ENCODE measurements at places on chromosomes 7 and 10. TPM values are rescaled to one million over a fixed set of nuclear protein-coding genes. Genes with fewer than 3 reads are reported as not detected.

DNA sequence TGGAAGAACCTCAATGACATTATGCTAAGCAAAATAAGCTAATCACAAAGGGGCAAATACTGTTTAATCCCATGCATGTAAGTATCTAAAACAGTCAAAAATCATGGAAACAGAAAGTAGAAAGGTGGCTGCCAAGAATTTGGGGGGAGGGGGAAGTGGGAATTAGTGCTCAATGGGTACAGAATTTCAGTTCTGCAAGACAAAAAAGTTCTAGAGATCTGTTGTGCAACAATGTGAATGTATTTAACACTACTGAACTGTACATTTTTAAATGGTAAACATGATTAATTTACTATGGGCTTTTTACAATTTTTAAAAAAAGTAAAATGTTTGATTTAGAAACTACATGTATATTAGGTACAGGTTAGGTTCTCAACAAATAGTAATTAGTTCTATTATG, 11.9 kb downstream of the EZH2 start:
- DNase-seq, result no peak

MSMB gene
- not detected for total RNA-seq

GRCh38 chr7:98265841-98266271, 13.8 kb upstream of the TECPR1 start:
- DNase-seq, result no peak

- DNase-seq, result no peak
Observed at GRCh38 chr7:140476698-140477261, 2.5 kb downstream of the MKRN1 start.

DNA sequence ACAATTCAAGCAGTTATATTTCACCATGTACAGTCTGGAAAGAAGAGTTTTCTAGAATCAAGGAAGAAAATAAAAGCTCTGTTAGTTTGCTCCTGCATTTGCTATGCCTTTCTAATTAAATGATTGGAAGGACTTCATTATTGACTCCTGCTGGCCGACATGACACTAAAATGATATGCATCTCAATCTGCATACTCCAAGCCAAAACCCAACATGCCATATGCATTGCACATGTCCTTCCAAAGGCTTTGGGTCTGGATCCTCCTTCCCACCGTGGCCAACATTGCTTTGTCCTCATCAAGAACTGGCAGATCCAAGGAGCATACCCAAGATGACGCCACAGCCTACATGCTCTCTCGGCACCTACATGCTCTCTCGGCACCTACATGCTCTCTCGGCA, 46.5 kb downstream of the PAXIP1 start:
- no peak for DNase-seq

DNA sequence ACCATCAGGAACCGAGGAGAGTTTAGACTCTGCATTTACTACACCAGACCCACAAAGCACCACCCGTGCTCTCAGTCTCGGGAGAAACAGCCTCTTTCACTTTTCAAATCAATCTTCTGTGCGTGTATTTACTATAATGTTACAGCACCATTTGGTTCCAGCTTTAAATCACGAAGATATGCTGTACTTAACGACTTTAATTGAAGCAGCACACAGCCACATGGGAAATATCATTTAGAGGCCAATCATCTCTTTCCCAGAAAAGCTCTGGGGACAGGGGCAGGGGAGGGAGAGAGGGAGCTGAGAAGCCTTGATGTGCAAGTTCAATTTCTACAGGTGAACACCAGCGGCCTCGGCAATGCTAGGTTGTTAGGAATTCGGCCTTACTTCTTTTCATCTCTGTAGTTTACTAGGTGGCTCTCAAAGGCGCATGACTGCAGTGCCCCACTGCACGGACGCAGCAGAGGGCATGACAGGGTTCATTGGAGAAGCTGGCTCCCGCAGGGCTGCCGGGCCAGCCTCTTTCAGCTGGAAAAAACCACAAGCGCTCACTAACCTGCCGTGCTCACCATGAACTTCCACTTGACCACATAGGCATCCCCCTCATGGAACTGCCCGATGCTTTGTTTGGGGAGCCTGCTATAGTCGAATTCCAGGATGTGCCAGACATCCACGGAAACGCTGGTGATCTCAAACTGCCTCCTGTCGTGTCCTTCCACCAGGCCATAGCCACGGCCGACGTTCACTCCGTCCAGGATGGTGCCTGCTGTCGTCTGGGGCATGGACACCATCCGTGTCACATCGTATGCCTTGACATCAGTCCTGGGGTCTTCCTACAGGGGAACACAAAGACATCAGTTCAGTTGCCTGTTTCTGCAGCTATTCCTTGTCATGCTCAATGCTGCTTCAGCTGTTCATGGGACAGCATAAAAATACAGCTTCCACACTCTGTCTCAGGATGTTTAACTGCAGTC, 154.5 kb downstream of the SVIL start:
- DNase-seq, result no peak

HOXA1 gene
- total RNA-seq, result 0.26 TPM

DNA sequence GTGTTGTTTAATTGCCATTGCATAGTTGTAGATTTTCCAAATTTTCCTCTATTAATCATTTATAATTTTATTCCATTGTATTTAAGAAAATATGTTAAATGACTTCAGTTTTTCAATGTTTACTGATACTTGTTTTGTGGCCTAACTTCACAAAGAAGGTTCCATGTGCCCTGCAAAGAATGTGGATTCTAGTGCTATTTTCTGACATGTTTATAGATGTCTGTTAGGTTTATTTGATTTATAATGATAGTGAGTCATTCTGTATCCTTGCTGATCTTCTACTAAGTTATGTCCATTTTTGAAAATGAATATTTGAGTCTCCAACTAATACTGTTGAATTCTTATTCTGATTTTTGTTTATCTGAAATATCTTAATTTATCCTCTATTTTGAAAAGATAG, 369.0 kb downstream of the MAGI2 start:
- DNase-seq, result no peak

- DNase-seq, result no peak
Observed at GRCh38 chr7:97024209-97025129, at the start of gene DLX5. Gene DLX5 (minus strand): TSS chr7:97024831. CDS start chr7:97024623, 208 bp downstream.

SH2D4B gene
- not detected for total RNA-seq

DNA sequence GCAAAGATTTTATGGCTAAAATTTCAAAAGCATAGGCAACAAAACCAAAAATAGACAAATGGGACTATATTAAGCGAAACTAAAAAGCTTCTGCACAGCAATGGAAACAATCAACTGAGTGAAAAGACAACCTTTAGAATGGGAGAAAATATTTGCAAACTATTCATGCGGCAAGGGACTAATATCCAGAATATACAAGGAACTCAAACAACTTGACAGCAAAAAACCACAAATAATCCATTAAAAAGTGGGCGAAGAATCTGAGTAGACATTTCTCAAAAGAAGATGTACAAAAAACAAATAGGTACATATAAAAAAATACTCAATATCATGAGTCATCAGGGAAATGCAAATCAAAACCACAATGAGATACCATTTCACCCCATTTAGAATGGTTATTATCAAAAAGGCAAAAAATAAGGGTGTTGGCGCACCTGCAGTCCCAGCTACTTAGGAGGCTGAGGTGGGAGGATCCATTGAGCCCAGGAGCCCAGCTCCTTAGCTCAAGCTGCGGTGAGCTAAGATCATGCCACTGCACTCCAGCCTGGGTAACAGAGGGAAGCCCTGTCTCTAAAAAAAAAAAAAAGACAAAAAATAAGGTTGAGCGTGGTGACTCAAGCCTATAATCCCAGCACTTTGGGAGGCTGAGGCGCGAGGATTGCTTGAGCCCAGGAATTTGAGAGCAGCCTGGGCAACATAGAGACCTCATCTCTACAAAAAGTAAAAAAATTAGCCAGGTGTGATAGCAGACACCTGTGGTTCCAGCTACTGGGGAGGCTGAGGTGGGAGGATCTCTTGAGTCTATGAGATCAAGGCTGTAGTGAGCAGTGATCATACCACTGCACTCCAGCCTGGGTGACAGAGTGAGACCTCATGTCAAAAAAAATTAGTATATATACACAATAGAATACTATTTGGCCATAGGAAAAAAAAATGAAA, 4.2 kb upstream of the CCM2 start:
- no peak for DNase-seq

GRCh38 chr7:42192851-42193461, 44.1 kb downstream of the GLI3 start:
- DNase-seq, result no peak

GRCh38 chr10:118590334-118590733, 5.1 kb downstream of the PRLHR start:
- DNase-seq, result peak; percentile 43

- DNase-seq, result no peak
Observed at GRCh38 chr10:49627644-49628247, 13.9 kb downstream of the CHAT start.

- no peak for DNase-seq
Observed at GRCh38 chr7:138097064-138097741, 20.9 kb downstream of the AKR1D1 start.

GRCh38 chr7:92276460-92276864, 30.7 kb downstream of the ANKIB1 start:
- DNase-seq, result no peak

LYZL1 gene
- not detected for total RNA-seq

GRCh38 chr7:30925913-30926312, 14.3 kb downstream of the AQP1 start:
- DNase-seq, result no peak

DNA sequence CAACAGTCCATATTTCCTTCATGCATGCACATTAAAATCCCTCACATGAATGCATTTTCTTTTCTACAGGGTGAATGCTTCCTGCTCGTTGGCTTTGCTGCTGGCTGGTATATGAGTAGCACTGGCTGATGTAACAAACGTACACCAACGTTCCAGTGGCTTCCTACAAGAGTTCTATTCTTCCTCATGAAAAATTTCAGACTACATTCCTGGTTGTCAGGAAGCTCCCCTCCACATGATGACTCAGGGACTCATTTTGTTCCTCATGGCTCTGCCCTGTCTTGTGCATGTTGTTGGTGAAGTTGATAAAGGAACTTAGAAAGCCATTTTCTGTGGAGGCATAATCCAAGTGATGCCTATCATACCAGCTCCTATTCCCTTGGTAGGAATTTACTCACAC, 470.7 kb upstream of the KLF6 start:
- DNase-seq, result no peak

GRCh38 chr10:19922236-19922963, 106.2 kb downstream of the PLXDC2 start:
- DNase-seq, result no peak

CASTOR2 gene
- 35.6 TPM for total RNA-seq

- DNase-seq, result no peak
Observed at GRCh38 chr10:70812814-70813213, 2.9 kb upstream of the SGPL1 start.

GRCh38 chr7:36107926-36108631, 45.0 kb upstream of the EEPD1 start:
- no peak for DNase-seq

GRCh38 chr10:91589015-91589657, 43.7 kb downstream of the PPP1R3C start:
- peak; percentile 55 for DNase-seq

DNA sequence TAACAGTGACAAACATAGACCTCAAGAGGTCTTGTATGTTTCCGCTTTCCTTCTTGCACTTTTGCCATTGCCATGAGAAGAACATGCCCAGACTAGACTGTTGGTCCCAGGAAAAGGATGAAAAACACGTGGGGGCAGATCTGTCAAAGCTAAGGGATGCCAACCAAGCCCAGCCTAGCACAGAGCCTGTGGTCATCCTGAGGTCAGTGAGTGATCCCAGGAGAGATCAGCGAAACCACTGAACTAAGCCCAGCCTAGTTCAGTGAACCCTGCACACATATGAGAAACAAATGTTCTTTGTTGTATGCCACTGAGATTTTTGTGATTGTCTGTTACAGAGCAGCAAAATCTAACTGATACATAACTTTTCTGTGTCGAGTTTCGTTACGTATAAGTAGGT, 718.8 kb downstream of the MAGI2 start:
- DNase-seq, result no peak

DNA sequence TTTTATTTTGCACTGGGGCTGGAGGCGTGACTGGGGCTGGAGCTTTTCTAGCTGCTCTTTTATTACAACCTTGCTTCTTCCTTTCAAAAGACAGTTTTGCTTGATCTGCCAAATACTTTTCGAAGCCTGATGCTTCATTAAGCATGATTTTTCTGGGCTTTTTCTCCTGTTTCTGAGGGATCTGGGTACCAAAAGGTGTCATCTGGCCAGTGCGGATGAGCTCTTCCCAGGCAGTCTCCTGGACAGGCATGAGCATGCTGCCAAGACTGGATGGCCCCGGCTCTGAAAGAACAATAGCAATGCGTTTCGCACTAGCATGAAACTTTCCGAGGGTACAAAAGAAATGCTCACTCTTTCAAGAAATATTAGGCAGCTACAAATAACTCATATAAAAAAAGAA, 14.4 kb downstream of the ERCC6 start:
- DNase-seq, result no peak

DNA sequence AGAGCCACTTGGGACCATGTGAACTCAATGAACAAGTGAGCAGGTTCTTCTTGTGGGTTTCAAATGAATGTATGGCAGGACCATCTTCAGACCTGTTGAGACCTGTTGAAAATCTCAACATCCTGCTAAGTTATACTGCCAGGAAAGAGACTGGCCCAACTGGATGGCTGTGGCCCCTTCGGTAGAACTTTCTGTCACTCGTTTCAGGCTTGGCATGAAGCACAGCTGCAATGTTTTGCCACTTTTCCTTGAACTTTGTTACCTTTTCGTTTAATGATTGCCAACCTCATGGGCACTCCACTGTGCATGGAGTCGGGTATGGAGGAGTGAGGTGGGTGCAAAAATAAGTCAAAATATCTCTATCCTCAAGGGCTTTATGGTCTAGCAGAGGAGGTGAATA, 36.7 kb upstream of the SLC35B4 start:
- DNase-seq, result no peak

AKR1C4 gene
- total RNA-seq, result not detected

DNA sequence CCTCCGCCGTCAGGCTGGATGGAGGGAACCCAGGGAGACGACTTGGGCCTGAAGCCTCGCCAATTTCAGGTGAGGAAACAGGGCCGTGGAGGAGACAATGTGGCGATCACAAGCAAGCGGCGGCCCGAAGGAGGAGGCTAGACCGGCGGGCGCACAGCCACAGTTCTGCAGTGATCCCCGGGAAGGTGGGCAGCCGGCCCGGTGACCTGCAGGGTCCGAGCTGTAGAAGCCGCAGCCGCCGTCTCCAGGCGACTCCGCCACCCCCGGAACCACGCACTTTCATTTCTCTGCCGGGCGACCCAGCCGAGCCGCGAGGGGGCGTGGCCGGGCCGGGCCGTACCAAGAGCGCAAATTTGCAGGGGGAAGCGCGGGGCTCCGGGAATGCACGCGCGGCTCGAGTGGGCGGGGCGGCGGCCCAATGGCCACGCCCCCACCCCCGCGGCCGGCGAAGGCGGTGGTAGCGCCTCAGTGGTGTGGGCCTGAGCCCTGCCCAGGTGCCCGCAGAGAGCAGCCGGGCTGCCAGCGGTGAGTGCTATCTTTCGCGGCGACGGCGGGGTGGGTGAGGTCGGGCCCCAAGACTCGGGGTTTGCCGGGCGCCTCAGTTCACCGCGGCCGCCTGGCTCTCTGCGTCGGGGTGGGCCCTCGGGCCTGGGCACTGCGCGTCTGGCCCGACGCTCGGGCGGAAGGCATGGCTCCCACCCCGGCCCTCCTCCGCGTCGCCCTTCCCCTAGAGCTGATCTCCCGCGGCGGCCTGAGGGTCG, at the start of gene POR:
TSS of gene POR (plus strand) at position 501 of the 761 bp plus-strand sequence. CDS start 38,847 bp downstream, outside the sequence.
- DNase-seq, result peak; percentile 94

All from left cardiac atrium (tissue), 4 donors.